ENCODE measurements at places on chromosomes 2 and 18.
A peak's percentile ranks its signal among the peaks of the same experiment; 100 is the strongest.

- DNase-seq: no peak
Observed at GRCh38 chr2:182412858-182413257, 14.0 kb downstream of the PDE1A start.

DNA sequence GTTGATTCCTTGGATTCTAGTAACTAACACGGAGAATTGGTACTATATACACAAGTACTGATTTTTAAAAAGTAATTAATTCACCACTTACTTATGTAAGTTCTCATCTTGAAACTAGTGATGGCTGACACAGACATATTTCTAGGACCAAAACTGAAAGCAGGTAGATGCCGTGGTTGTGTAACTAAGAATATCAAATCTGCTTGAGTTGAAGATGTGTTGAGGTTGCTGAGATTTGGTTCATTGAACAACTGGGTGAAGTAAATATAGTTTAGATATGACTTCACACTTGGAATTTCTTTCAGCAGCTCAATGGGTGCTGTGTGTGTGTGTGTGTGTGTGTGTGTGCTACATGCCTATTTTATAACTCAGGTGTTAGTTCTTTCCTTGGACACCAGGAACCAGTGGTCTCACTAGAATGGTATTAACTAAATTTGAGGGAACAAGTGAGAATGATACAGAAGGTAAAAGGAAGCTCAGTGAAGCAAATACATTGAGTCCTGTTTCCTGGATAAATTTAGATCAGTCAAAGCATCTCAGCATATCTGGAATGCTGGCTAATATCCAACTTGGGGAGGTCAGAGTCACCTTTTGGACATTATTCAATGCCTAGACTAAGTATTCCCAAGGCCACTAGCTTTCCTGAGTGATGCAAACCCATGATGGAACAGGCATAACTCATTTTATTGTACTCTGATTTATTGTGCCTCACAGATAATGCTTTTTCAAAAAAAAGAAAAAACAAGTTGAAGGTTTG is 110.7 kb upstream of the ZEB2 start:
- DNase-seq: no peak

- peak; percentile 96 for DNase-seq
Observed at GRCh38 chr2:74482801-74483674, at the start of the genes CCDC142 and TTC31. Gene CCDC142 (minus strand): TSS chr2:74482998. CDS start chr2:74482837, 161 bp downstream. Gene TTC31 (plus strand): TSS chr2:74483081. CDS start chr2:74483096, 15 bp downstream.

- DNase-seq: no peak
Observed at GRCh38 chr18:79515331-79515730, 119.6 kb downstream of the NFATC1 start.

GRCh38 chr18:62288665-62289008 is 36.5 kb upstream of the TNFRSF11A start:
- DNase-seq: no peak

- DNase-seq: no peak
Observed at GRCh38 chr2:175175896-175176295, 5.6 kb downstream of the ATP5MC3 start.

GRCh38 chr18:13649397-13650390 is 76.7 kb downstream of the FAM210A start:
- DNase-seq: no peak

DNA sequence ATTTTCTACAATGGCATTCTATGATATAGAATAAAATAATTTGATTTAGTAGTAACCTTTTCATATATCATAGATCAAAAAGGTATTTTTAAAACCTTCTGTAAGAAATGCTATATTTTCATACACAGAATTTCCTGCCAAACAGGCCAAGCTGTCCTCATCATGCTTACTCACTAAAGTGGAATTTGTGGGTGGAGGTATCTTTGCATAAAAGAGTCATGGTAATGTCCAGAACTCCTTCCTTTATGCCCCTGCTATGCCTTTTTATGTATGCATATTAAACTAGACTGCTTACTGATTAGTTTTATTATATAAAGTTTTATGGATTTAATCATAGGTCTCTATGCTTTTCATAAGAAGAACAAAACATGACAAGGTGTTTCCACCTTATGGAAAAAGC is 27.5 kb upstream of the MARCHF7 start:
- no peak for DNase-seq

- no peak for DNase-seq
Observed at GRCh38 chr2:200593905-200594304, 8.1 kb downstream of the AOX1 start.

DNA sequence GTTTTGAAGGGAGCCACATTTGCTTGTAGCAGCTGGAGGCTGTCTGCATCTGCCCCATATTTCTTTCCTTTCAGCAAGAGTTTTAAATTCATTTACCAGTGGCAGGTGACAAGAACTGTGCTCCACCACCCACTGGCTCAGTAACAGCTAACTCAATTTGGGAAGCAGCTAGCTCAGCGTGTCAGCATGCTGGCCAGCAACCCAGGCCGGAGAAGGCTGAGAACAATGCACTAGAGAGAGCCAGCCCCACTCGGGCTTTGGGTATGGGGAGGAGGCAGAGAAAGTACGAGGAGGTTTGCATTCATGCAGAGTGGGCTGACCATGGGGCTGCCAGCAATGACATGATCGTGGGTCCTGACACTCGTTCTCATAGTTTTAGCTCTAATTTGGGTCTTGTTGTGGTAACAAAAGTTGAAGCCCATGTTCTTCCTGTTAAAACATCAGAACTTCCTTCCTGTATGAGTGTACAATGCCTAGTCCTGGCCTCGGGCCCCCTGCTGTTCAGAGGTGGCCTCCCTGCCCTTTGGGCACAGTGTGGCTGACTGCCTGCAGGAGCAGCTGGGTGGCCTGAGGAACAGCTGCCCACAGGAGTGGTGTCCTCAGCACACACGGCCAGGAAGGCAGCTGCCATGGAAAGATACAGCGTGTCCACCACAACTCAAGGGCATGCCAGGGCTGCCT is 23.0 kb downstream of the CDC42EP3 start:
- no peak for DNase-seq

DNA sequence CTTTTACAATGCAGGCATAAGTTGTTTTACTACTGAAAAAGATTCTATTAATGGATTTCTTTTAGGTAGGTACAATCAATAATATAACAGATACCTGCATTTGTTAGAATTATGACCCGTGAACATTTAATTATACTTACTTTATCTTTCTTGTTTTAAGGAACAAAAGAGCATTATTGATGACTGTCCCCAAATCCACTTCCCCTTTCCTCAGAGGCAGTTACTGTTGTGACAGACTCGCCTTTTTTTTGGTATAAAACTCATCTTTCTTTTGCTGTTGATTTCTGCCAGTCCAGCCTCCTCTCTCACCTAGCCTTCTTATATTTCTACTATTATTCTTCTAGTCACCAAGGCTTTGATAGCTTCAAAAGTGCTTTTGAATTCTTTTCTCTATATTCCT is 12.1 kb downstream of the ACTR3 start:
- DNase-seq: no peak

DNA sequence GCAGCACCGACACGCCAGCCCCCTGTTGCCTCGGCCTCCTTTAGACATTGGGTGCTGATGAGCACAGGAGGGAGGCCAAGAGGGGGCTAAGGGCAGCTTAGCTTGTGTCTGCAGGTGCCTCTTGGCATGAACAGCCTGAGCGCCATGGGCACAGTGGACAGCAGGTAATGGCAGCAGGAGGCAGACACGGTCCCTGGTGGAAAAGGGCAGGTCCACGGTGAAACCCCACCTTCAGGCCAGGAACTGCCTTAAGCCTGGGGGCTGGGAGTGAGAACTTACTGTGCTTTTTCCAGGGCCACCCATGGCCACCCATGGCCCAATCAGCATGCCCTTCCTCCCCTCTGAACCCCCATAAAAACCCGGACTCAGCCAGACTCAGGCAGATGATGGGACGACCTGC is 633.4 kb upstream of the TMEFF2 start:
- no peak for DNase-seq

- no peak for DNase-seq
Observed at GRCh38 chr2:168196764-168197180, 50.6 kb downstream of the STK39 start.

GRCh38 chr2:237441605-237442274 is 27.8 kb upstream of the COL6A3 start:
- no peak for DNase-seq

DNA sequence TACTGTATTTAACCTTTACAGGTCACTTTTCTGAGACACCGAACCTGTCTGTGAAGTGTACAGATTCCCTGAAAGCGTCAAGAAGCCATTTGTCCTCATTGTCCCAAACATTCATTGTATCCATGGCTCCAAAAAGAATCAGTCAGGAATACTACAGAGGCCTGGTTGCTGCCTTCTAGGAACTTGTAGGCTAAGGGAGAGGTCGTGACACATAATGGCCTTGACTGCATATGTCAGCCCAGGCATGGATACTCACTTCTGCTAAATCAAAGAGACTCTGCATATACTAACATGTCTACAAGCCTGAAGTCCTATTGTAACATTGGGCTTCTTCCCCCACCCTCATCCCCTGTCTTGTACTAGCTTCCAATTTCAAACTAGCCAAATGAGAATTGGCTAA is 40.2 kb downstream of the ONECUT2 start:
- DNase-seq: no peak

DNA sequence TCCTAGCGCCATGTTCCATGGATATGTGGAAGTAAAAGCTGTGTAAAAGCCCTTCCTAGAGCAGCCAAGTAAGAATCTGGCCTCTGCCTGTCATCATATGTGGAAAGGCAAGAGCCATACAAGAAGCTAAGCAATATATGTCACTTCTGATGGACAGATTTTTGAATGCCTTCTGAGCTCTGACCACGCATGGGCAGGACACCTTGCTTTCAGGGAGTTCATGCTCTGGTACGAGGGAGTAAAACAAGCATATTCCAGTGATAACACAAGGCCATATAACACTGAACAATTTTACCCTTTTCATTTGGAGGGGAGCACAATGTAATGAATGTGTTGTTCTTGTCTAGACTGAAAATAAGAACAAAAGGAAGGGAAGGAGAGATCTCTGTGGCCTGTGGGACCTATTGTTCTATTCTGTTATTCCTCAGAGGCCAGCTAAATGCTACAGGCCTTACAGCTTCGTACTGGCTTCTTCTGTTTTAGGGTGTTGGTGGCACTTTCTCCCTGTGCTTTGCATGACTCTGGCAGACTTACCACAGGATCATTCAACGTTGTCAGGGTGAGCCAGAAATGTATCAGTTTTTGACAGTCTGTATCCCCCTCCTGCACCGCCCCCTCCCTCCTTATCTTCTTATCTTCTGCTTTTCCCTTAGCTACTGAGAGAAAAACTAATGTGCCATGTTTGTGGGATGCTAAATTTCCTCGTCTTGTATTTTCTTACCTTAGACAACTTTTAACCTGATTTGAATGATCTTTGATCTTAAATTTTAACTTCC is 99.5 kb downstream of the MAP4K4 start:
- DNase-seq: no peak

- DNase-seq: no peak
Observed at GRCh38 chr2:170361090-170361936, 183.4 kb downstream of the MYO3B start.

- DNase-seq: no peak
Observed at GRCh38 chr18:23716966-23717365, 27.7 kb downstream of the LAMA3 start.

GRCh38 chr2:50491541-50492476 is 540.1 kb downstream of the NRXN1 start:
- no peak for DNase-seq

GRCh38 chr2:9844036-9844483 is 786 bp downstream of the TAF1B start:
- DNase-seq: no peak

DNA sequence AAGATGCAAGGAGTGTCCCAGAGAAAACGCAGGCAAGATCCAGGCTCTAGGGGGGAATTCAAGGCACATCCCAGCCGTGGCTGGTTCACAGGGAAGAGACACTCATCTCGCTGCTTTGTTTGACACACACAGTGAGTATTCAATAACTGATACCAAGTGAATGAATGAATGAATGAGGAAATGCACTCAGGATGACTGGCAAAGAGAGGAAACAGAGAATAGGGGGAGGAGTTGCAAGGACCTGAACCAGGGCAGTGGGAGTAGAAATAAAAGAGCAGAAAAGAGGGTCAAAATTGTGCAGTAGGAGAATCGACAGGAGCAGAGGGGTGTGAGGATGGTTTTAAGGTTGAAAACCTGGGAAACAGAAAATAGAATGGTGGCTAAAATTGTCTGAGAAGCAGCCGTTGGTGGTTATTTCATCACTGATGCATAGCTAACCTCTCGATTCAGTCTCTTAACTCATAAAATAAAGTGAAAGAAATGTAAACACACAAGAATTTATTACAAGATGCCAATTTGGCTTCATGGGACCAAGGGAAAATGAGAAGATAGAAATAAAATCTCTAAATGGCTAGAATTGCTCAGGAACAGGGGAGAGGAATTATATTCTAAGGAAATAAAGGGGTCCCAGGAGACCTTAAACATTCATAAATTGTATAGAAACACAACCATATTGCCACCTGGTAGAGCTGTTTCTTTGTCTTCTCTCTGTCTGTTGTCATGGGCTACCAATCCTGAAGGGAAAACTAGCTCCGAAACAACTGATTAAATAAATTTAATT is 63.9 kb upstream of the PHLPP1 start:
- no peak for DNase-seq

GRCh38 chr2:231470246-231470900 is 6.1 kb upstream of the NCL start:
- DNase-seq: no peak

DNA sequence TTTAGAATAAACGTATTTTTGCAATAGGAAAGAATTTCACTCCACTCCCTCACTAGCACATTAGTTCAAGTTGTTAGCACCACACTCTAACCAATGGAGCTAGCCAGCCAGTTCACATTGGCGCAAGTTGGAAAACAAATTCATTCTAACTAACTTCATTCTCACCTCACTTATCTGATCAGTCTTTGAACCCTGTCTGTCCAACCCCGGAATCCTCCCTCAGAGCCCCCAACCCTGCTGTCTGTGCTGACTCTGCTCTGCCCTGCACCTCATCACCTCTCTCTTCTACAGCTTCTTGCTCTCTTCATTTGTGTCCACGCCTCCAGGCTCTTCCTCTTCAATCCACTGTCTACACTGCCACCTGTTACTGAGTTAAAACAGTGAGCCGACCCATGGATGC is 356.5 kb downstream of the IRS1 start:
- no peak for DNase-seq

- DNase-seq: no peak
Observed at GRCh38 chr18:21820033-21820810, 79.6 kb downstream of the MIB1 start.

GRCh38 chr2:75102011-75102410 is 97.3 kb downstream of the TACR1 start:
- no peak for DNase-seq

- no peak for DNase-seq
Observed at GRCh38 chr2:37585982-37586621, 85.3 kb downstream of the CDC42EP3 start.

- DNase-seq: no peak
Observed at GRCh38 chr2:96115631-96116423, 544 bp downstream of the ADRA2B start.

DNA sequence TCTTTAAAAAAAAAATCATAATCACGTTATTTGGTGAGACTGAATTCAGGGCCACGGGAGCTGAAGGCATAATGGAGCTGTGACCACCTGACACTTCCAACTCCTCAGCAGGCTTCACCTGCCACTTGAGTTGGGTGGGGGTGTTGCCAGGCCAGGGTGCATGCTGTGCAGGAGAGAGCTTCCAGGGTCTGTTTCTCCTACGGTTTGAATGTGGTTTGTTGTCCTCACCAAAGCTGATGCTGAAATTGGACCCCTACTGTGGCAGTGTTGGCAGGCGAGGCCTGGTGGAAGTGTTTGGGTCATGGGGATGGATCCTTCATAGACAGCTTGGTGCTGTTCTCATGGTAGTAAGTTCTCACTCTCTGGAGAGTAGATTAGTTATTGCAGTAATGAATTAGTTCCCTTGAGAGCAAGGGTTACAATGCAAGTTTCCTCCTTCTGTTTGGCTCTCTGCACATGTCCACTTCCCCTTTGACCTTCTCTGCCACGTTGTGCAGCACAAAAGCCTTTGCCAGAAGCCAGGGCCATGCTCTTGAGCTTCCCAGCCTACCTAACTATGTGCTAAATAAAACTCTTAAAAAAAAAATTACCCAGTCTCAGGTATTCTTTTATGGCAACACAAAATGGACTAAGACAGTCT is 38.3 kb upstream of the ANKRD44 start:
- DNase-seq: no peak

All from cerebellar nuclear complex (tissue), 1 donor.